Fibroblast of pulmonary artery (primary cell): ENCODE measurements at places on chromosomes 5 and 9.
A peak's percentile ranks its signal among the peaks of the same experiment; 100 is the strongest.

DNA sequence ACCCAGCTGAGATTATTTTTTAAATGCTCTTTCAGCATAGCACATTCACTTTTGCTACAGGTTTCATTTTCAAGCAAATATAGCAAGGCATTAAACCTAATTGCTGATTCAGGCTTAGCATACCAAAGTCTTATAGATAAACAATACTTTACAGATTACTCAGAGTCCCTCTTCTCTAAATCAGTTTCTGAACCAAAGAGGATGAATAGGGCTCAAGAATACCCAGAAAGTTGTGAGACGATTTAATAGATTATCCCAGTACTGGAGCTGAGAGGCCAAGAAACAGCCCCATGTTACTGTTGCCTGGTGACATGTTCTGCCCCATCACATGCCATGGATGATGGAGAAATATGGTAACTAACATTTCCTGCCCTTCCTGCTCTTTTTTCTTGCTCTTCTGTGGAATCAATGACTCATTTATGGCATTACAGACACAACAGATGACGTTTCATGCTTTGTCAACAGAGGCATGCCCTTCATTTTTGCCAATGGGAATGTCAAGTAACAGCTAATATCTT lies 18.1 kb upstream of the SSBP2 start:
- DNase-seq, result peak; percentile 90

- peak; percentile 29 for DNase-seq
Measured at GRCh38 chr9:76534026-76534425, 75.0 kb downstream of the GCNT1 start.

GRCh38 chr5:176816791-176817347 lies 6.5 kb downstream of the UNC5A start:
- DNase-seq, result no peak

- peak; percentile 40 for DNase-seq
Measured at GRCh38 chr5:140633021-140633471, at the start of gene CD14. Gene CD14 (minus strand): TSS chr5:140633175. CDS start chr5:140633071, 104 bp downstream.

GRCh38 chr5:171647043-171647903 lies 138.3 kb upstream of the SMIM23 start:
- DNase-seq, result peak; percentile 42
